ENCODE measurements at places on chromosomes 1 and 21. TPM values are rescaled to one million over a fixed set of nuclear protein-coding genes. Genes with fewer than 3 reads are reported as not detected.

SELENON gene
- total RNA-seq = 79.8 TPM

GRCh38 chr1:160208557-160209320 is 3.6 kb downstream of the PEA15 start:
- H3K27ac ChIP-seq = peak overlapping the region; percentile 14
- DNase-seq = no peak
- peak overlapping the region; percentile 1 for H3K4me3 ChIP-seq
- peaks cover 43% of the 10 kb centered on the region for H3K4me1 ChIP-seq
- H3K27me3 ChIP-seq = peaks cover 15% of the 10 kb centered on the region
- peaks cover 5% of the 10 kb centered on the region for H3K36me3 ChIP-seq

- no peaks in the 10 kb centered on the region for H3K27me3 ChIP-seq
- H3K27ac ChIP-seq = no peak overlapping the region
- H3K36me3 ChIP-seq = no peaks in the 10 kb centered on the region
Measured at GRCh38 chr1:172973424-172973823, 77.3 kb downstream of the TNFSF18 start.

DNA sequence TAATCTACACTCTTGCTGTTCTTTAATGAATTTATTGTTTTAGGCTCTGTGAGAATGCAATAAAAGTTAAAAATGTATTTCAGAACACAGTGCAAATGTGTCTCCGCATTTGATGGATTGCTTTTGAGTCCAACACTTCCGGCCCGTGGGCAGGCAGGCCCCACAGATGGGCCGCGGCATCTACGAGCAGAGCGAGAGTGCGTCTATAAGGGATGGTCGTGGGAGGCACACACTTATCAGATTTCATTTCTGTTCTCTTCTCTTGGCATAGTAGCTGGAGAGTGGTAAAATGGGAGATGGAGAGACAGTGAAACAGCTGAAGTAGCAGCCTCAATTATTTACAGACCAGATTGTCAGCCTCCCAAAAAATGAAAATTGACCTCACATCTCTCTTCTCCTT is 134.2 kb downstream of the NAV1 start:
- H3K4me3 ChIP-seq = peak overlapping the region; percentile 17
- H3K27ac ChIP-seq = peak overlapping the region; percentile 23
- H3K36me3 ChIP-seq = no peaks in the 10 kb centered on the region
- peaks cover 10% of the 10 kb centered on the region for H3K27me3 ChIP-seq

ASB17 gene
- total RNA-seq = not detected

KLHDC9 gene
- 10.9 TPM for total RNA-seq

DNA sequence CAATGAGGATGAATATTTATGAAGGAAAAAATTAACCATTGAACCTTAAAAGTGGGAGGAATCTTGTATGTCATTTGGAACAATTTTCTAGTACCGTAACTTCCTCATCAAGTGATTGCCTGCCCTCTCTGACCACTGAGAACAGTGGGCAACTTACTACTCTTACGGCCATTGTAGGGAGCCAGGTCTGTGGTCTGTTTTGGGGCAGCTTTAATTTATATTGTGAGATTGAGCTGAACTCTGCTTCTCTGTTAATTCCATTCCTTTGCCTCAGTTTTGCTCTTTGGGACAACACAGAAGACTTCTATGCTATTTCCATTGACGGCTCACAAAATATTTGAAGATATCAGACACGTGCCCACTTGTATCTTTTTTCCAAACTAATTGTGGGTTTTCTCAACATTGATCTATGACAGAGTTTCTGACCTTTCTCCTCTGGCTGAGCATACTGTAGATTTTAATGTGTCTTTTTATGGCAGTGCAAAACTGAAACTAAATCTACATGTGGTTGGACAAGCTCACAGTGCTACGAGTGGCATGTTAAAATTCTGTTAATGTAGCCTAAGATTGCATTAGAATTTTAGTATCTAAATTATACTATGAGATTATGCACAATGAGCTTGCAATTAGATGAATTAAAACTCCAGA is 27.8 kb upstream of the ZNF281 start:
- DNase-seq = no peak
- H3K4me1 ChIP-seq = no peaks in the 10 kb centered on the region
- no peak overlapping the region for H3K27ac ChIP-seq
- no peaks in the 10 kb centered on the region for H3K27me3 ChIP-seq
- H3K4me3 ChIP-seq = no peak overlapping the region

DNA sequence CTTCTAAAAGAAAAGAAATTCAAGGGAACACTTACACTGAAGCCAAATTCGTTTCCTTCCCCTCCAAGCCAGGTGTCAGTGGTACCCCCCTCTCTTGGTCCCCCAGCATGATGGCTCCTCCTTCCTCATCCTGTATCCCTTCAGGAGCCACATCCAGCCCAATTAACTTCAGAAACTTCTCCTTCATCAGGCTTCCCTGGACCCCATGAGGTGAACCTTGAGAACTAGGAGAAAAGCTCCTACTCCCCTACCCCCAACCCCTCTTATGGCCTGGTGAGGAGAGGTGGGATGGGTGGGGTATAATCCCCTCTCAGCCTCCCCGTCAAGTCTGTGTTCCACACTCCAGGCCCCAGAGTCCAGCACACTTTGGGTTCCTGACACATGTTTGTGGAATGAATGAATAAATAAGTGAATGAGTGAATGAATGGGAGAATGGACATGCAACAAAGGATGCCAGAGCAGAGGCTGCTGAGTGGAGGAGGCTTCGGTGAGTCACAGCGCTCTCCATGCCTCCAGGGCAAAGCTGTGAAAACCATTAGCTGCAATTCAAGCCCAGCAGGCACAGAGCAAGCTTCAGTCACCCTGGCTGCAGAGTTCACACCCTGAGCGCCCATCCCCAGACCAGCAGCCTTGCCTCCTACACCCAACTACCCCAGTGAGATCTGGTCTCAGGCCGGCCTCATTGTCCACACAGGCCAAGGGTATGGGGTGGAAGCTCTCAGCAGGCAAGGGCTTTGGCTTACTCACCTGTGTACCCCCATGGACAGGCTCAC is 43.8 kb downstream of the BATF3 start:
- DNase-seq = no peak
- peaks cover 3% of the 10 kb centered on the region for H3K27me3 ChIP-seq
- no peak overlapping the region for H3K4me3 ChIP-seq
- H3K27ac ChIP-seq = no peak overlapping the region

DDAH1 gene
- 5.4 TPM for total RNA-seq

DNA sequence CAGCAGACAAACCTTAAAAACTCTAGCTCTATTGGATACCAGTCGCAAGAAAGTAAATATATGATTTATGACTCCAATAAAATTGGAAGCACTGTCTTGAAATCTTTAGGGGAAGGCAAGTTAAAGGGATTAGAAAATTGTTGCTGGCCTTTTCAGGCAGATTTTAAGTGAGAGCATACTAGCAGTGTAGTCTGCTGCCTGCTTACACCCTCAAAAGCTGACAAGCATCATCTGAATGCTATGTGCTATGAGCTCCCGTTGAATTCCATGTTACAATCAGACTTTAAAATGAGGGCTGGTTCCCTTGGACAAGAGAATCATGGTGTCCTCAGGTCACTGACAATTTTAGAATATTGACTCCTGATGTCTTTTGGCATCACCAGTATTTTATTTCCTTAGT is 271.1 kb upstream of the C1orf105 start:
- H3K36me3 ChIP-seq = no peaks in the 10 kb centered on the region
- no peaks in the 10 kb centered on the region for H3K27me3 ChIP-seq
- H3K4me3 ChIP-seq = no peak overlapping the region
- no peak overlapping the region for H3K27ac ChIP-seq

GRCh38 chr1:8022395-8023286 is 3.5 kb downstream of the ERRFI1 start:
- H3K27me3 ChIP-seq = peaks cover 8% of the 10 kb centered on the region
- H3K27ac ChIP-seq = no peak overlapping the region
- H3K4me3 ChIP-seq = no peak overlapping the region
- H3K4me1 ChIP-seq = peaks cover 11% of the 10 kb centered on the region
- no peak for DNase-seq
- no peaks in the 10 kb centered on the region for H3K36me3 ChIP-seq

BCAR3 gene
- 12.8 TPM for total RNA-seq

- no peak overlapping the region for H3K4me3 ChIP-seq
- no peak overlapping the region for H3K27ac ChIP-seq
- no peaks in the 10 kb centered on the region for H3K4me1 ChIP-seq
Measured at GRCh38 chr1:215119719-215120365, 37.3 kb downstream of the KCNK2 start.

DNA sequence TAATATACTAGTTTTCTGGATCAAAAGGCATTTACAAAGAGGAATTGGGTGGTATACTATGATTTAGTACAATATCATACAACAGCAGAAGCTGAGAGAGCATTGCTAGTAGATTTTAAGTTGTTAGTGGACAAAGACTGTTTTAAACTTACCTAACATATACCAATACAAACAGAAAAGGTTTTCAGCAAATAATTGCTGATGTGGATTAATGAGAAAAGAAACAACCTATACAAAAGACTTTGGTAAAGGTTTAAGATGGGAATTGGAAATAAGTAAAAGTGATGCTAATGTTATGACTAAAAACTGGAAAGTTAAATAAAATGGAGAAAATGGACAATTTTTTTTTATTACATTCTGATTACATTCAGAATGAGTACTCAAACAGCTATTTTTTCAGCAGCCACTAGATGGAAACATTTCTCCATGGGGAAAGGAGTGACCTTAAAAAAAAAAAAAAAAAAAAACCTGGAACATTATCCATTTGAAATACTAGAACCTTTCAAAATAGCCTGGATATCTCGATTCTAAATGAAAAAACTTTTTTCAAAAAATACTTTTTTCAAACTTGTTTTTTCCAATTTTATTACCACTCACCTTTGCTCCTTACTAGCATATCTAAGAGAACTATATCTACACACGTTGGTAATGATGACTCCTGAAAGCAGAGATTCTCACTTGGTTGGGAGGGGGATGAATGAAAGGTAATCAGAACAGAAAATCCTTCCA is 55.4 kb downstream of the EPRS1 start:
- no peaks in the 10 kb centered on the region for H3K36me3 ChIP-seq
- no peaks in the 10 kb centered on the region for H3K4me1 ChIP-seq
- no peak overlapping the region for H3K27ac ChIP-seq
- no peaks in the 10 kb centered on the region for H3K27me3 ChIP-seq
- DNase-seq = no peak

DNA sequence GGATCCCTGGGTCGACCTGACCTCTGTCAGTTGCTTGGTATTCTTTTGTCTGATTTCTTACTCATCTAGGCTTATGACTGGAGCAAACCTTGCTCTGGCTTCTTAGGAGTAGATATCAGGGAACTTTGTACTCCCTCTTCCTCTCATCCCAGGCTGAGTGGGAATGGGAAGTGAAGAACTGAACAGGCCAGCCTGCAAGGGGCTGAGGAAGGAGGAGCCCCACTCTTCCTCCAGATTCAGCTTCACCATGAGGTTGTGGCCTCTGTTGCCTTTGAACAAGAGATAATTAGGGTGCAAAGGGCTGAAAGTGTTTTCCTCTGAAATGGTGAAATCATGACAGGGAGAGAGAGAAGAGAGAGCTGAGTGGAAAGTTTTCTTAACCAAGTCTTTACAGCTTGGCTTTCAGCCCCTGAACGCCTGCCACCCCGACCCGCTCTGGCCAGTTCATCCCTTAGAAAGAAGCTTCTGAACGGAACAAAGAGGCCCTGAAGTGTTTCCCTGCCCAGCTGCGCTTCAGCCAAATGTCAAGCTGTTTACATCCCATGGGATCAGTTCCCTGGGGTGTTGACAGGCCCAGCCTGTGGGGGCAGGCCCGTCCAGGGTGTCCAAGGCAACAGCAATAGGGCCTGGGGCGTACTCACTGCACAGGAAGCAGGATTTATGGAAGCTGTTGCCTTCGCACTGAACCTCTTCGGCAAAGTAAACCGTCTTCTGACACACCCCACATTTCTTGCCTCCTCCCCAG is 11.2 kb downstream of the CSRP1 start:
- no peaks in the 10 kb centered on the region for H3K36me3 ChIP-seq
- peak; percentile 26 for DNase-seq
- peak overlapping the region; percentile 29 for H3K27ac ChIP-seq
- peaks cover 18% of the 10 kb centered on the region for H3K4me1 ChIP-seq

GRCh38 chr1:24635195-24635843 is 7.8 kb upstream of the SRRM1 start:
- no peaks in the 10 kb centered on the region for H3K36me3 ChIP-seq
- H3K4me1 ChIP-seq = no peaks in the 10 kb centered on the region
- H3K27me3 ChIP-seq = no peaks in the 10 kb centered on the region
- no peak overlapping the region for H3K4me3 ChIP-seq

MSH4 gene
- 0.20 TPM for total RNA-seq

- H3K4me3 ChIP-seq = no peak overlapping the region
- no peak overlapping the region for H3K27ac ChIP-seq
- no peaks in the 10 kb centered on the region for H3K36me3 ChIP-seq
- peaks cover 1% of the 10 kb centered on the region for H3K4me1 ChIP-seq
Measured at GRCh38 chr1:19347533-19348172, 35.5 kb downstream of the SLC66A1 start.

DNA sequence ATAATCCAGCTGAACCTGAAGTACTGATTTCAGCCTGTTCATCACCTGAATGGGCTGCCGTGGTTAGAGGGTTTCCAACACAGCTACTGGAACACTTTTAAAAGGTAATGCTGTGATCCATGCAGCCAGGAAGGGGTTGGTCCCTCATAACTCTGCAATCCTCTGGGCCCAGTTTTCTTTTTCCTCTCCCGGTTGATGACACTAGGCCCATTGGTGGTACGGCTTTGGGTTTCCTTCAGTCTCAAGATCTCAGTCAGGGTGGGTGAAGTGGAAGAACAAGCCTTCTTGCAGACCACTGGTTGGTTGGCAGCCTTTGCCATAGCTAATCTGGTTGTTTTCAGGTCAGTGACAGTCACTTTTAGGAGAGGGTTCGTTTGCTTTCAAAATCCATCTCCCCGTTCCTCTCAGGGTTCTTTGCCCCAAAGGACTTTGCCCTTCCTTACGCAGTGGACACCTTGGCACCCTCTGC is 502 bp upstream of the SLC35A3 start:
- H3K4me1 ChIP-seq = peaks cover 7% of the 10 kb centered on the region
- H3K4me3 ChIP-seq = peak overlapping the region; percentile 80
- no peak overlapping the region for H3K27ac ChIP-seq
- no peak for DNase-seq

ZBTB48 gene
- total RNA-seq = 39.0 TPM

GLUL gene
- 312 TPM for total RNA-seq

- DNase-seq = no peak
- no peaks in the 10 kb centered on the region for H3K27me3 ChIP-seq
- H3K27ac ChIP-seq = no peak overlapping the region
- no peaks in the 10 kb centered on the region for H3K36me3 ChIP-seq
- no peaks in the 10 kb centered on the region for H3K4me1 ChIP-seq
- no peak overlapping the region for H3K4me3 ChIP-seq
Measured at GRCh38 chr1:198435056-198435455, 105.4 kb downstream of the ATP6V1G3 start.

VTCN1 gene
- total RNA-seq = not detected

DNASE2B gene
- not detected for total RNA-seq

- no peak for DNase-seq
- no peaks in the 10 kb centered on the region for H3K36me3 ChIP-seq
- peaks cover 6% of the 10 kb centered on the region for H3K4me1 ChIP-seq
- no peak overlapping the region for H3K27ac ChIP-seq
- H3K27me3 ChIP-seq = no peaks in the 10 kb centered on the region
Measured at GRCh38 chr1:210938416-210938925, 195.5 kb downstream of the KCNH1 start.

ETNK2 gene
- 5.0 TPM for total RNA-seq

MANEAL gene
- 112 TPM for total RNA-seq

GRCh38 chr21:44970766-44971671 is 31.2 kb downstream of the SLX9 start:
- DNase-seq = no peak
- H3K4me1 ChIP-seq = peaks cover 39% of the 10 kb centered on the region
- H3K36me3 ChIP-seq = peaks cover 4% of the 10 kb centered on the region
- no peak overlapping the region for H3K4me3 ChIP-seq
- H3K27ac ChIP-seq = peak overlapping the region; percentile 94

IFFO2 gene
- 107 TPM for total RNA-seq

ADORA1 gene
- total RNA-seq = 1.2 TPM
